Epithelial cell of proximal tubule (primary cell): ENCODE measurements at places on chromosomes 6 and 20. TPM values are rescaled to one million over a fixed set of nuclear protein-coding genes. Genes with fewer than 3 reads are reported as not detected.

- no peak for DNase-seq
Measured at GRCh38 chr6:41578217-41579087, 32.3 kb downstream of the FOXP4 start.

The AKAP12 gene
- total RNA-seq: 191 and 430 TPM in 2 replicates

- no peak for DNase-seq
Measured at GRCh38 chr6:161437851-161438250, 164.0 kb upstream of the AGPAT4 start.

The MCHR2 gene
- not detected in 2 replicates for total RNA-seq

The OPRM1 gene
- not detected in 2 replicates for total RNA-seq

DNA sequence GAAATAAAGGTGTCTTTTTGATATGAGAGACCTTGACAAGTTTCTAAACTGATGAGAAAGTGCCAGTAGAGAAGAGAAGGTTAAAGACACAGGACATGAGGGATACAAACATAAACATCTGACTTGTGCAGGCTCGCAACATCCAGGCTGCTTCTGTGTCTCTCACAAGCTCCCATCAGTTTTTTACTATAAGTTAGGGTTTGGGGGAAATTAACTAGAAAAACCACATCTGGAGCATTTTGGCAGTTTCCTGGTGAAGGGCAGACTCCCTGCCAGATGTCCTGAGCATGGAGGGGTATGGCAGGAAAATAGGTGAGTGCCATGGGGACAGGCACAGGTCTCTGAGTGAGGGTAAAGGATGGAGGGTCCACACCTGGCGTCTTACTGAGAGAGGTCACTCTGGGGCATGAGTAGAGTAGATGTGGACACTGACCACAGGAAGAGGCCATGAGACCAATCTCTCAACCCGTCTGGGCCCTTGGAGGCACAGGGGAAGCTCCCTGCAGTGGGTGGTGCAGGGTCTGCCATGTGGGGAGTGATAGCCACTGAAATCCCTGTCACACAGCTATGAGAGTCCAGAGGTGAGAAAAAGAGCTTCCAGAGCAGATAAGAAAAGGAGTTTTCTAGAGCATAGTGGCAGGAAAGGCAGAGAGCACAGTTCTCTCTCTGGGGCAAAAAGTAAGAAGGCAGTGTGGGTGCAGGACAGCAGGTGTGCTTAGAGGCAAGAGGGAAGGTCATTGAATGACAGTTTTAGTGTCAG lies 193.3 kb upstream of the SYNDIG1 start:
- no peak for DNase-seq

DNA sequence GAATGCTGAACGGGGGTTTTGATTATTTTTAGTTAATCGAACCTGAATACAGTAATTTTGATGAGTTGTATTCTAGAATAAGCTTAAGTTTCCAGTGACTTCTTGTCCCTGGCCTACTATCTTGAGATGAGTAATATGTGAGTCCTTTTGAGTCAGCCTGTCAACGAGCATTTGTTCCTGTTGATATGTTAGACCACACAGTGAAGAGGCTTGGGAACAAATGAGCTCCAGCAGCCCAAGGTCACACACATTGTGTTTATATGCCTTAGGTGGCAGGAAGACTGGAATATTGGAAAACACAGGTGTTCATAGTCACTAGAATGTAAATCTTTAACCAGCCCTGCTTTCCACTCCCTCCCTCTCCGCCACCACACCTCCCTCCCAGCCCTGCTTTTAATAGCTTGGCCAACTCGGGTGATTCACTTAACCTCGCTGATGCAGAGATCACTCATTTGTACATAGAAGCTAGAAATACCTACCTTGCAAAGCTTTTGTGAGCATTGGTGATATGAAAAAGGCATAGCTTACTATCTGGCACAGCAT lies 9.1 kb downstream of the SMPDL3A start:
- peak; percentile 82 for DNase-seq
